ENCODE measurements at places on chromosomes 16 and 17.

DNA sequence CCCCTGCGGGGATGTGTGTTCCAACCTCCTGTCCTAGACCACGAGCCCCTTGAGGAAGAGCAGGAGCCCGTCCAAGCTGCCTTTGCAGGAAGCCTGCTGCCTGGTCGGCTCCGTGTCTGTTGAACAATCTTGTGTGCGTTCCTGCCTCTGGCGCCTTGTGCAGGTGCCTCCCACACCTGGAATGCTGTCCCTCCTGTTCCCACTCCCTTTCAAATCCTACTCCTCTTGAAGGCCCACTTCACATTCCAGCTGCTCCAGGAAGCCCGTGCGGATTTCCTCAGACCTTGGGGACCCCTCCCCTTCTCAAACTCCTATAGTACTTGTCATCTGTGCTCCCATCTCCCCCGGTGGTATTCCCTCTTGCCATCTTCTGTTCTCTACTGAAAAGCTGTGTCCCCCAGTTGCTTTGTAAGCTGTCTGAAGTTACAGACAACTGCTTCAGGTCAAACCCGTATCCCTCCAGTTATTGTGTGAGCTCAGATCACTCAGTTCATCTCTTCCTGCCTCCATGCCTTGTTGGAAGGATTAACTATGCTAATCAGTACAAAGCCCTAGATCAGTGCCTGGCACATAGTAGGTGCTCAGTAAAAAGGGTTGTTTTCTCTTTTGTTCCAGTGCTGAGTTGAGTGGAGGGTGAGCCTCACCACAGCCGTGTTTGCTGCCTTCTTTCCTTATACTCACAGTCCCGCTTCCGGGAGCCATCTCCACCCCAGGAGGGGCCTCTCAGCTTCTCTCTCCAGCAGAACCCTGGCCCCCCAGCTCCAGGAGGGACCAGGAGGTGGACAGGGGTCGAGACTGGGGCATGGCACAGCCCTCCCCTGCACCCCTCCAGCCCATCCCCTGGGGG, 241.8 kb upstream of the CIBAR2 start:
- no peaks in the 10 kb centered on the region for H3K36me3 ChIP-seq
- H3K4me1 ChIP-seq = no peaks in the 10 kb centered on the region
- H3K27ac ChIP-seq = no peak overlapping the region
- H3K4me3 ChIP-seq = no peak overlapping the region

- H3K4me1 ChIP-seq = peaks cover 29% of the 10 kb centered on the region
- H3K27me3 ChIP-seq = peaks cover 10% of the 10 kb centered on the region
- peak overlapping the region; percentile 98 for H3K27ac ChIP-seq
- H3K36me3 ChIP-seq = peaks cover 6% of the 10 kb centered on the region
- peak overlapping the region; percentile 80 for H3K4me3 ChIP-seq
- peak; percentile 40 for DNase-seq
Measured at GRCh38 chr16:3152027-3152276, 17.1 kb downstream of the ZNF213 start.

GRCh38 chr16:50195276-50195675, 42.2 kb downstream of the TENT4B start:
- peak overlapping the region; percentile 64 for H3K27ac ChIP-seq
- no peaks in the 10 kb centered on the region for H3K27me3 ChIP-seq
- H3K4me1 ChIP-seq = peaks cover 49% of the 10 kb centered on the region
- H3K36me3 ChIP-seq = peaks cover 7% of the 10 kb centered on the region
- DNase-seq = no peak

- no peaks in the 10 kb centered on the region for H3K36me3 ChIP-seq
- H3K27me3 ChIP-seq = peaks cover 4% of the 10 kb centered on the region
- H3K27ac ChIP-seq = no peak overlapping the region
- no peak overlapping the region for H3K4me3 ChIP-seq
- H3K4me1 ChIP-seq = peaks cover 22% of the 10 kb centered on the region
Measured at GRCh38 chr17:47225436-47225858, 16.3 kb downstream of the MYL4 start.

DNA sequence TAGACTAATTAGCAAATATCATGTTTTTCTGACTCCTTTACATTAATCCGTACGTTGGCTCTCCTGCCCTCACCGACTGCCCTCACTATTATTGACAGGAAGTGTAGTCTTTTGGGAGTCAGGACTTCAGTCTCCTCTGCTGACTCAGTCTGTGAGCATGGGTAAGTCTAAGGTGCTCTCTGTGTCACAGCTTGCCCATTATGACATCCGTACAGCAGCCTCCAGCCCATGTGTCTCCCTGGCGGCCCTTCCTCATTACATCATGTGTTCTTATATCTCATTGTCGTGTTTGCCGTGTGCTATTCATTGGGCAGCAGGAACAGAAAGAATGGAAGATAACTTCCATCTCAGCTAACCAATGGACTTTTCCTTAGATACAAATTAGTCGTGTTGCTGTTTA, 77.5 kb downstream of the MRTFB start:
- H3K4me1 ChIP-seq = no peaks in the 10 kb centered on the region
- H3K27ac ChIP-seq = no peak overlapping the region
- no peak for DNase-seq
- no peaks in the 10 kb centered on the region for H3K27me3 ChIP-seq
- H3K4me3 ChIP-seq = no peak overlapping the region

DNA sequence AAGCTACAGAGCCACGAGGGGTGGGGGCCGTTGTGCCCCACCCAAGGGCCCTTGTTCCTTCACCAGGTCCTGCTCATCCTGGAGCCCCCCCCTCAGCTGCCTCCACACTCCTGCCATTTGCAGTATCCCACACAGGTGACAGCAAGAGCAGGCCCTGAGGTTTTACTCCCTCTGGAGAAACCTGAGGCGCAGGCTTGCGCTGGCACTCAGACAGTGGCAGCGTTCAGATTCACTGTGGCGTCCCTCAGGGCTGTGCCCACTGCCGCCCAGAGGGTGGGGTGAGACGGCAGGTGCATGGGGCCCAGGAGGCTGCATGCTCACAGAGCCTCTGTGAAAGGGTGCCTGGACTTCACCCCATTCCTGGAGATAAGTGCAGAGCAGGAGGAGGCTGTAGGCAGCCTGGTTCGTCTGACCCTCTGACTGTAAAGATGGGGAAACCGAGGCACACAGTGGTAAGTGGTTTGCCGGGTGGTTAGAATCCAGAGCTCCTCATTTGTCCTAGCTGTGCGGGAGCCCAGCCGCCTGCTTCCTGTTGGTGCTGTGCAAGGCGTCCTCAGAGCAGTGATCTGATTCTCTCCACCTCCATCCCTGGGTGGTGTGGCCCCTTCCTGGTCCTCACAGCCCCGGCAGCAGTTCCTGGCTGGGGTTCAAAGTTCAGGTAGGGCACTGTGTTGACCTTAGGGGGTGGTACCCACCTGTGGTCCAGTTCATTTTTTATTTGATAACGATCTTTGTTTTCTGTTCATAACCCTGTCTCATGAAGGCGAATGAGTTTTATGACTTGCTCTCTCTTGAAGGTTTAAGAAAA, 1.6 kb downstream of the SPIRE2 start:
- peaks cover 32% of the 10 kb centered on the region for H3K27me3 ChIP-seq
- H3K4me3 ChIP-seq = no peak overlapping the region
- peaks cover 5% of the 10 kb centered on the region for H3K4me1 ChIP-seq
- DNase-seq = no peak

GRCh38 chr16:29988346-29989075, 6.9 kb downstream of the HIRIP3 start:
- H3K4me1 ChIP-seq = no peaks in the 10 kb centered on the region
- no peak for DNase-seq
- H3K27ac ChIP-seq = peak overlapping the region; percentile 50
- H3K27me3 ChIP-seq = no peaks in the 10 kb centered on the region

DNA sequence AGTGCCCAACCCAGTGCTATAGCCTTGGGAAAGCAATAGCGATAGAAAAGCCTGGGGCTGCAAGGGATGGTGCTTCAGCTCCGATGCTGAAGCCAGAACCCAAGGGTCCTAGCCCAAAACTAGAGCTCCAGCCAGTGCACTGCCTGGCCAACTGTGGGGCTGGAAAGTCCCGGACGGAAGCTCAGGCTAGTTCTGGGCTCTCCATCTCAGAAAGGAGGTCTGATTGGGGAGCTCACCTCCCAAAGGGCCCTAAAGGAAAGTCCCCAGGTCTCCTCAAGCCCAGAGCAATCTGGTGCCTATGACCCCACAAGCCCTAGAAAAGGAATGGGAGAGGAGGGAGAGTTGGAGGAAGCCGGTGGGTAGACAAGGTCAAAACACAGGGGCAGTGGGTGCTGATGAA, 2.0 kb upstream of the ABCC3 start:
- H3K36me3 ChIP-seq = no peaks in the 10 kb centered on the region
- H3K27ac ChIP-seq = no peak overlapping the region
- no peak overlapping the region for H3K4me3 ChIP-seq
- H3K4me1 ChIP-seq = no peaks in the 10 kb centered on the region
- no peak for DNase-seq
- H3K27me3 ChIP-seq = peaks cover 64% of the 10 kb centered on the region

- H3K27me3 ChIP-seq = no peaks in the 10 kb centered on the region
- no peak overlapping the region for H3K27ac ChIP-seq
- H3K4me3 ChIP-seq = no peak overlapping the region
- no peaks in the 10 kb centered on the region for H3K36me3 ChIP-seq
- H3K4me1 ChIP-seq = no peaks in the 10 kb centered on the region
- no peak for DNase-seq
Measured at GRCh38 chr16:66391726-66392670, 25.5 kb downstream of the CDH5 start.

- H3K27ac ChIP-seq = peak overlapping the region; percentile 52
- H3K4me3 ChIP-seq = peak overlapping the region; percentile 79
- DNase-seq = no peak
- peaks cover 2% of the 10 kb centered on the region for H3K36me3 ChIP-seq
- no peaks in the 10 kb centered on the region for H3K27me3 ChIP-seq
Measured at GRCh38 chr17:16652847-16653366, 743 bp downstream of the ZNF624 start.

GRCh38 chr17:1714980-1715802, 5.0 kb upstream of the TLCD2 start:
- peak; percentile 57 for DNase-seq
- H3K27ac ChIP-seq = no peak overlapping the region
- H3K27me3 ChIP-seq = peaks cover 17% of the 10 kb centered on the region
- no peaks in the 10 kb centered on the region for H3K36me3 ChIP-seq

- no peak for DNase-seq
- H3K4me1 ChIP-seq = peaks cover 41% of the 10 kb centered on the region
- peaks cover 48% of the 10 kb centered on the region for H3K36me3 ChIP-seq
- no peaks in the 10 kb centered on the region for H3K27me3 ChIP-seq
Measured at GRCh38 chr16:21628121-21628726, 24.2 kb downstream of the IGSF6 start.

GRCh38 chr17:64056269-64057005, 36.0 kb upstream of the ICAM2 start:
- no peak for DNase-seq
- H3K36me3 ChIP-seq = peaks cover 39% of the 10 kb centered on the region
- peak overlapping the region; percentile 55 for H3K27ac ChIP-seq
- H3K4me1 ChIP-seq = peaks cover 39% of the 10 kb centered on the region

- H3K27ac ChIP-seq = peak overlapping the region; percentile 99
- H3K4me3 ChIP-seq = peak overlapping the region; percentile 90
- peaks cover 6% of the 10 kb centered on the region for H3K36me3 ChIP-seq
- DNase-seq = peak; percentile 44
- no peaks in the 10 kb centered on the region for H3K27me3 ChIP-seq
- H3K4me1 ChIP-seq = peaks cover 37% of the 10 kb centered on the region
Measured at GRCh38 chr17:40219594-40220338, 662 bp downstream of the WIPF2 start.

GRCh38 chr16:17138801-17139200, 332.0 kb downstream of the XYLT1 start:
- peaks cover 20% of the 10 kb centered on the region for H3K36me3 ChIP-seq
- DNase-seq = no peak
- H3K27me3 ChIP-seq = no peaks in the 10 kb centered on the region

- no peaks in the 10 kb centered on the region for H3K36me3 ChIP-seq
- H3K27me3 ChIP-seq = no peaks in the 10 kb centered on the region
- DNase-seq = no peak
- no peak overlapping the region for H3K4me3 ChIP-seq
Measured at GRCh38 chr17:79163071-79163470, 88.4 kb downstream of the ENGASE start.

GRCh38 chr17:79563237-79564013, 47.4 kb downstream of the RBFOX3 start:
- H3K27ac ChIP-seq = no peak overlapping the region
- H3K4me3 ChIP-seq = no peak overlapping the region
- H3K4me1 ChIP-seq = no peaks in the 10 kb centered on the region
- DNase-seq = no peak
- peaks cover 25% of the 10 kb centered on the region for H3K27me3 ChIP-seq
